ENCODE measurements at places on chromosomes 1 and 21.

- DNase-seq = no peak
Measured at GRCh38 chr1:231021540-231022031, 18.5 kb downstream of the FAM89A start.

- peak; percentile 51 for DNase-seq
Measured at GRCh38 chr1:24385160-24385940, 28.2 kb downstream of the STPG1 start.

DNA sequence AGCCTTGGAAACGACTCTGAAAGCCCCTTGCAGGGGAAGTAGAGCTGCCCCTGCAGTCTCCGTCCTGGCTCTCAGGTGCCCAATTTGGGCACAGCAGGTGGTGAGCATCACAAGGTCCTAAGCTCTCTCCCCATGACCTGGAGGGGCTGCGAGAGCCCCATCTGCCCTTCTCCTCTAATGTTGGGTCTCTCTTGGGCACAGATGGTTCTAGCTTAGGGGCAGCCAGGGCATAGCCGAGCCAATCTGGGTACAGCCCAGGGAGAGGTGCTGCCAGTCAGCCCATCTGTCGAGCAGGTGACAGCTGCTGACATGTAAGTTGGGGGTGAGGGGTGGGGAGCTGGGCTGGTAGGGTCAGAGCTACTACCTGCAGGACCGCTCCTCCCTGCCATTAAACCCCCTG, 50.7 kb downstream of the SYT2 start:
- DNase-seq = no peak

GRCh38 chr1:111354584-111354983, 63.9 kb downstream of the CHIA start:
- DNase-seq = peak; percentile 13

GRCh38 chr21:35043549-35043948, 5.6 kb downstream of the RUNX1 start:
- DNase-seq = peak; percentile 71

- DNase-seq = peak; percentile 74
Measured at GRCh38 chr1:230208619-230209261, 141.7 kb downstream of the GALNT2 start.

DNA sequence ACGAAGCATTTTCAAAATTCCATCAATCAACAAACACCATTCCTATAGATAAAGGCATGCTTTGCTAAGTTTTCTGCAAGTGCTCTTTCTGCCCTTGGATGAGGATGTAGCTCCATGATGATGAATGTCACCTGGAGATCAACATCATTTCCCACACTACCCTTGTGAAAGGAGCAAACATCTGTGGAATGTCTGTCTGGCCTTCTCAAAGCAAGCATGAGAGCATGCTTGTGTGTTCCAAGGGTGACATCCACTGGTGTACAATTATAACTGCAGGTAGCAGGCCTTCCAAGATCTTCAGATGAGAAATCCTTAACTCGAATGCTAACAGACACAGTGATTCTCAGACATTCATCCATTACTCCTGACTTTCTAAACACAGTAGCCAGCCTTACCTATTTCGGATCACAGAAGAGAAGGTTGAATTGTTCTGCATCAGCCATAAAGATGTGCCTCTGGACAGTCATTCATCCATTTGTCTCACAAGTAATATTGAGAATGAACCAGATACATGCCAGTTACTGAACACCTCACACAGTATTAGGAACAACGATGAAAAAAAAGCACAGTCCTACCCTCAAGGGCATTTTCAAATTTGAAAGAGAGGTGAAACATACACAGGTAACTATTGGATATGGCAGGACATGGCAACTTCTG, 162.4 kb downstream of the TPR start:
- peak; percentile 52 for DNase-seq
